Cortex of kidney (tissue), 1 donor: ENCODE measurements at places on chromosomes 5 and 9.

DNA sequence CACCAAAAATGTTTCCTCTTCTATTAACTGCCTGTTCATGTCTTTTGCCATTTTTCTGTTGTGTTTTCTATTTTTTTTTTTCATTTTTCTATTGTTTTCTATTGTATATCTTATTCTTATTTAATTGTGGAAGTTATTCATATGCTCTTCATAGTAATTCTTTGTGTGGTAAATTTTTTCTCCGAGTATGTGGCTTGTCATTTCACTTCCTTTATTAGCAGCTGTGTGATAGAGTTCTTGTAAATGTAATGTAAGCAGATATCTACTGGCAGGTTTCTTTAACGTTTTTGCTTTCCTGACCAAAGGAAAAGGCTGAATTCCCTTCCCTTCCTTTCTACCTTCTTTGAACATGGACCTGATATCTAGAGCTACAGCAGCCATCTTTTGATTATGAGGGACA is 5.8 kb upstream of the PLPP1 start:
- no peak for DNase-seq

DNA sequence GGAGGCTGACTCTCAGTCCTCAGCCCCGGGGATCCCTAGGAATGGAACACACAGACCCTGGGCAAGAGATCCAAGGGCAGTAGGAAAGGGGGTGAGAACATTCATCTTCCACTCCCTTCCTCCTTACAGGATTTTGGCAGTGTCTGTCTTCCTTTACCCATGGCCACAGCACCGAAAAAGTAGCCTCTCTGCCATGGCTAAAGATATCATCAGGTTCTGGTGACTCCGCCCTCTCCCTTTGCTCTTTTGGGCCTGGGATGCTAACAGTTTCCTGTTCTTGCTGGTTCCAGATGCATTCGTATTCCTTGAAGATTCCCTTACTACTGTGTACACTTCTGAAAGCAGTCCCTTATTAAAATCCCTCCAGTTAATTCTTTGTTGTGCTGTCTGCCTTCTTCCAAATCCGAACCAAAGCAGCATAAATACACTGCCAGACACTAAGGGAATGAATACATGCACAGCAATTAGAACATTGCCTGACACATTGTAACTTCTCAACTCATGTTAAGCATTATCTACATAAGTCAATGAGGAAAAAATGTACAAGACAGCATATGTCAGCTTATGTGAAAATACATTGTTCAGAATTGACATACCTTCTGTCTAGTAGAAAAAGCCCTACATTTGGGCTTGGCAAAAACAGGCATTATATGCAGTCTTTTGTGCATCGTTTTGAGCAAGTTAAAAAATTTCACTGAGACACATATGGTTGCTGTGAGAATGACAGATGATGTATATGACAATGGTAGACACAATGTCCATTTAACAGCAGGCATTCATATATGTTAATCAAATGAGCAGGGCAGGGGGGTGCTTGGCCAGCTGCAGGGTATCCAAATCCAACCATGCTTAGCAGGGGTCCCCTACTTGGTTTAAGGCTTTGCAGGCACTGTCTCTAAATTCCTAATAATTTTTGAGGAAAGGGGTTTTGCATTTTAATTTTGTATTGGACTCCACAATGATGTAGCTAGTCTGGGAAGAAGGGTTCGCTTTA is 58.8 kb upstream of the RAI14 start:
- DNase-seq, result no peak

GRCh38 chr9:121292051-121292450 is 24.1 kb downstream of the GSN start:
- no peak for DNase-seq

GRCh38 chr5:87949676-87950631 is 318.7 kb downstream of the TMEM161B start:
- DNase-seq, result no peak

- DNase-seq, result no peak
Observed at GRCh38 chr5:77483682-77484081, 8.4 kb downstream of the WDR41 start.

GRCh38 chr9:83972286-83972685 is 7.7 kb downstream of the HNRNPK start:
- DNase-seq, result no peak

DNA sequence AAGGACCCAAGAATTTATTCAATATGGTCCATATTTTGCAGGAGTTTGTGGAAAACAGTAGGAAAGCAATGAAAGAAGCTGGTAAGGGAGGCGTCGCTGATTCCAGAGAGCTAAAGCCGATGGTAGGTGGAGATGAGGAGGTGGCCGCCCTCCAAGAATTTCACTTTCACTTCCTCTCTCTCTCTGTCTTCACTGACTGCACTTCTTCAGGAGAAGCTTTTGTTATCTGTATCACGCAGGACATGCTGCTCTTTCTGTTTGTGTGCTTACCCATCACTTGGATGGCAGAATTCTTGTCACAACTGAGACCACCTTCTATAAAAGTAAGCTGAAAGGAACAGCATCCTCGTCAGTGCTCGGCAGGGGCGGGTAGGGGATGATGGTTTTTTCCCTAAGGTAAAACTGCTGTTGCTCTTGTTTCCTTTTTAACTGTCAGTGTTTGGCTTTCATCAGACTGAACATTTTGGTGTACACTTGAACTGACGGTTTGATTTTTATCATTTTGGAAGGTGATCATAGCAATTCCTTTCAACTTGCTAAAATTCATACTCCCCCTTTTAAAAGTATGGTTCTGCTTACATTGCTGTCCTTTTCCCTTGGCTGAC is 62.4 kb upstream of the FSD1L start:
- DNase-seq, result no peak

DNA sequence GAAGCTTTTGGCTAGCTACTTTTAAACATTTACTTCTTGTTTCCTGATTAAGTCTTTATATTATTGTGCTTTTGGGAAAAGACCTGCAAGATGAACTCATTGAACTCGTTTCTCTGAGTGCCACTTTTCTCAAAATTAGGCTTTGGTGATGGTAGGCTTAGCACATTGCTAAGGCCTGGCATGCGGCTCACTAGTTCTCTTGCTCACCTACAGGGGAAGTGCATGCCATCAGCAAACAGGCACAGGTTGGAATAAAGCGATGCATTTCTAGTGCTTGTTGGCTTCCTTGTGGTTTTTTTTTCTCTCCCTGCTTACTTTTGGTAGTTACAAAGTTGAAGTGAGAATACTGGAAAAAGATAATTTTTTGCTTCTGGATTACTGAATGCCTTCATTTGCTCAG is 41.4 kb downstream of the TLE4 start:
- DNase-seq, result no peak

GRCh38 chr9:38337706-38338264 is 54.7 kb upstream of the ALDH1B1 start:
- DNase-seq, result no peak

DNA sequence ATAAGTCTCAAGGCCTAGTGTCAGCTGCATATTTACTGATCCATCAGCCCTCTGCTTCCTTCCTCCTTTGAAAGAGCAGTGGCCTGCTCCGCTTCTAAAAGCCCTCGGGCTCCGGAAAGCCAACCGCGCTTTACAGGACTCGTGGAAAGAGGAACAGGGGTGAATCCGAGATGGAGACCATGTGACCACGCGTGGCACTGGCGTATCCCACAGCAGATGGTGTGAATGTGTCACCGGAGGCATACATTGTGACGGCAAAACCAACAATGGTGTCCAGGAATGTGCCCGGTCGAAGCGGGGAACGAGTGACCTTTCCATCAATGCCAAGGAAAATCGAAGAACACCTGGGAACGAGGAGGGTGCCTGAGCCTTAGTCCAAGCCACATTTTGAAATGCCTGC is 484.6 kb downstream of the SPATA31A7 start:
- no peak for DNase-seq

- no peak for DNase-seq
Observed at GRCh38 chr9:96004379-96004778, 128.9 kb downstream of the ERCC6L2 start.

DNA sequence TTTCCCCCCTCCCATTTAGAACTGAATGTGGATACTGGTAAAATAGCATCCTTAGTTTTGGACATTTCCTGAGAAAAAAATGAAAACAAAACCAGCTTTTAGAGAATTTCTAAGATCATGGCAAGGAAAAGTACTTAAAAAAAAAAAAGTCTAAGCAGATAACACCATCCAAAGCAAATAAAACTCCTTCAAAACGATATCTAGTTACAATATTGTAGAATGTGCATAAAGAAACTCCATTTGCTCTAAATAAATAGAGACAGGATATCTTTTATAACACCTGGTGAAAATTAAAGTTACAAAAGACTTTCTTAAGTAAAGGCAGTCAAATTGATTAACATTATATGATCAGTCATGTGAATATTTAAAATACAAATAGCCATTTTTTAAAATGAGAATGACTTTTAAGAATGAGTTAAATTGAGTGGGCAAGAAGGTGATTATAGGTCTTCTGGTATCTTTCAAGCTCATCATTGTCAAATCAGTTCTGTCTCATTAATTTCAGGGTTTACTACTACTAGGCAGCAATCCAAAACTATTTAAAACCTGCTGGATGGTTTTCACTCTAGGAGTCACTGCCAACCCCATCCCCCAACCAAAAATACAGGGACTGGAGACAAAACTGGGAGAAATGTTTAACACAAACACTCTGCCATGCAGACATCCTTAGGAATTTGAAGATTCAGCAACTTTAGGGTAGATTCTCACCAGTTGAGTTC is 382.6 kb downstream of the ADGRV1 start:
- DNase-seq, result no peak

GRCh38 chr5:136560126-136560525 is 194.8 kb upstream of the TRPC7 start:
- DNase-seq, result no peak

GRCh38 chr5:127294829-127295228 is 4.2 kb downstream of the MEGF10 start:
- no peak for DNase-seq

GRCh38 chr9:127776195-127776923 is 2.1 kb downstream of the SH2D3C start:
- no peak for DNase-seq

DNA sequence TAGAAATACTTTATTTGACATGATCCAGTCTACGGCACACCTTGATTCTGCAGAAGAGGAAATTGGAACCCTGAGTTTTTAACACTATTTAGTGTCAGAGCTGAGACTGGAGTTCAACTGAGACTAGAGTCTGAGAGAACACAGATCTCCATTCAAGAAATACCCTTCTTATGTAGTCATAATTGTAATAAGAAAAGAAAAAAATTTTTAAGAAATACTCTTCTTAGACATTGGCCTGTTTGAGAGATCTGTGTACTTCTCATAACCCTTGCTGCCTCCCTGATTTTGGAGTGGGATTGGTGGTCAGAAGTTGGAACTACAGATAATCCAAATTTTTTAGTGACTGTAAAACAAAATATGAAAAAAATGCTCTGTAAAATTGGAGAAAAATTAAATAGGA is 253.4 kb downstream of the ARRDC3 start:
- no peak for DNase-seq

DNA sequence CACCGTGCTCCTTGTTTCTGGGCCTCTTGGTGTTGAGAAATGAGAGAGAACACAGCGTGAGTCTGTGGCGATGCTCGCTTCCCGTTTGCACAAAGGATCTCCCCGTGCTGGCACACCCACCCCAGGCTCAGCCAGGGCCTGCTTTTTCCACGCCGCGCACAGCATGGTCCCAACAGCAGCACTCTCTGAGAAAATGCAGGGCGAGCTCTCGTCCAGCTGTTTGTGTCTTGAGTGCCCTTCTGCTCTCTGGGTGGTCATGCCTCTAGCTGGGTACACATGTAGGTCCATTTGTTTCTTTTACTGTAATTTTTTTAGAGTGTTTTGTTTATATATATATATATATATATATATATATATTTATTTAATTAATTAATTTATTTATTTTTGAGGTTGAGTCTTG is 26.6 kb downstream of the FBXW5 start:
- DNase-seq, result no peak

GRCh38 chr9:96514108-96514799 is 64.3 kb downstream of the HABP4 start:
- no peak for DNase-seq

- no peak for DNase-seq
Observed at GRCh38 chr9:134466869-134467616, 140.8 kb downstream of the RXRA start.

DNA sequence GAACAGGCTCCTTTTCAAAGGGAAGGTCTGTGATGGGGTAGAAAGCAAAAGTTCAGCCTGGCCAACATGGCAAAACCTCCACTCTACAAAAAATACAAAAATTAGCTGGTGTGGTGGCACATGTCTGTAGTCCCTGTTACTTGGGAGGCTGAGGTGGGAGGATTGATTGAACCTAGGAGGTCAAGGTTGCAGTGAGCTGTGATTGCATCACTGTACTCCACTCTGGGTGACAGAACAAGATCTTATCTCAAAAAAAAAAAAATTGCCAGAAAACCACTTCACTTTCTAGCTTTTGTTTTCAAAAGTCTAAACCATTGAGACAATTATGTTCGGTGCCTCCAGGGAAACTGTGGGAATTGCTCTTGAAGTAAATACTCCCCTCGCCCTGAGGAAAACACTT is 43.5 kb downstream of the S100Z start:
- no peak for DNase-seq

- DNase-seq, result no peak
Observed at GRCh38 chr5:19301271-19301670, 686.7 kb downstream of the CDH18 start.

DNA sequence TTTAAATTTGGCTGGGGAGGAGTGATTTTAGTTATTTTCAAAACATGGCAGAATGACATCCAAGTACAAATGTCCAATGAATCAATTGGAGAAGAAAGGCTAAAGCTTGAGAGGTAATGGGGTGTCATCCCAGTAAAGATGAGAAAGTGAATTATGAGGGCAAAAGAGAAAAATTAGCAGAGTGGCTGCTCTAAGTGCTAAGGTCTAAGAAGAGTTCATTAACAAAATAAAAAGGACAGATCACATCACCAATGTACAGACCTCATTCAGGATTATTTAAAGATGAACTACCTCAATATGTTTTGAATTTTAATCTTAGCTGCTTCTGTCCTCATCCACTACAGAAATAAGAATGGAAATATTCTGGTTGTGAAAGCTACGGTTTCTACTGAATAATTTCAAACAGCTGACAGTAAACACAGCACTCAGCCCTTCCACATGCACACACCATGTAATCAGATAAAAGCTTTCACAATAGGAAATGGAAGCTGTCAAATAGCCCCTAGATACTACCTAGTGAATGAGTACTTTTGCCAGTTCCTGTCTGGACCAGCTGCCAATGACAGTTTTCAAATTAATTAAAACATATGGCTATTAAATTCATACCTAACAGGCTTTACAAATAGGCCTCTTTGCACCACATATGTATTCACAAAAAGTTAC is 171.5 kb downstream of the SSBP2 start:
- no peak for DNase-seq

GRCh38 chr5:77563475-77563874 is 71.4 kb upstream of the WDR41 start:
- no peak for DNase-seq

- DNase-seq, result no peak
Observed at GRCh38 chr5:96829297-96829696, 21.6 kb upstream of the ERAP1 start.

DNA sequence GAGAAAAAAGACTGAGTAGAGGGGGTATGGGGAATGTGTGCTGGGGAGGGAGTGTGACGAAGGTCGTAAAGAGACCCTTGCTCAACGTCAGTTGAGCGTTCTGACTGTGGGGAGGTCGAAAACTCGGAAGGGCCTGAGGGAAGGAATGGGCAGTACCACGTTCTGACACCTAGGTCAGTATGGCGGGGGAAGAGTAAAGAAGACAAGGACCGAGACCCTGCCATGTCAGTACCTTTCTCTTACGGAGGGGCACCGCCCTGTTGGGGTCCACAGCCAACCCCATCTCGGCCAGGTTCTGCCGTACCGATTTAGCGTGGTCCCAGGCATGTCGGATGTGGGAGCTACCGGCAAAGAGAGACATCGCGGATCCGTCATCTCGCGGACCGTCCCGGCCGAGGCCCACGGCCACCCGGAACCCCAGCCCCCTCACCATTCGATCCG is 375 bp downstream of the NOP16 start:
- no peak for DNase-seq
